Jurkat, Clone E6-1 (cell line): ENCODE measurements at places on chromosomes 5 and 9.

DNA sequence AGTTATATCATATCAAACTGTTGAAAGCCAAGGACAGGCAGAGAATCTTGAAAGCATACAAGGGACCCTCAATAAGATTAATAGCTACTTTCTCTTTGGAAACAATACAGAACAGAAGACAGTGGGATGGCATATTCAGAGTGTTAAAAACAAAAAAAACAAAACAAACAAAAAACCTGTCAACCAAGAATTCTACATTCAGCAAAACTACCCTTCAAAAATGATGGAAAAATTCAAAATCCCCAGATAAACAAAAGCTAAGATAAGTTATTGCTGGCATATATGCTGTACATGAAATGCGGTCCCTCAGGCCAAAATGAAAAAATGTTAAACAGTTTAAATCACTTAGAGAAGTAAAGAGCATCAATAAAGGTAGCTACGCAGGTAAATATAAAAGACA is 425.1 kb downstream of the ACTL7B start:
- DNase-seq: no peak

GRCh38 chr5:6222899-6223298 is 155.4 kb downstream of the MED10 start:
- no peak for DNase-seq

DNA sequence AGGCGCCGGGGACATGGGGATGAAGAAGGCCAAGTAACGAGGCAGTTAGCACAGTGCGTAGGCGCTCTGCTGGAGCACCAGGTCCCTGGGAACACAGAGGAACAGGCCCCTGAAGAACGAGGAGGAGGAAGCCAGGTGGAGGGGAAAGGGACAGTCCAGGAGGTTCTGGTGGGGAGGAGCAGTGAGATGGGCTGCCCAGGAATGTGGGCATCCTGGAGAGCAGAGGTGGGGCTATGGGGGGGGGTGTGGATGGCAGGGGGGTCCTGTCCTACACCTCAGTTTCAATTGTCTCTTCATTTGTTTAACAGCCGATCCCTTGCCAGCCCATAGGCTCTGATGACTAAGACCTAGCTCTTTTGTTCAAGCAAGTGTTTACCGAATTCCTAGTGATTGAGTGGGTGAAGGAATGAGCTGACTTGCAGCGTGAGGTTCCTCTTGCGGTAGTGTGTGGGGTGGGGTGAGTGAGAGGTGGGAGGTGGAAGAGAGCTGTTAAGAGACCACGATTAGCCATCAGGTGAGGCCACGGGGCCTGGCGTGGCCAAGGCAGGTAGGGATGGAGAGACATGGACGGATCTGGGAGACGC is 8.4 kb upstream of the PHYHD1 start:
- no peak for DNase-seq

GRCh38 chr9:84671586-84672521 is 2.3 kb downstream of the NTRK2 start:
- no peak for DNase-seq

DNA sequence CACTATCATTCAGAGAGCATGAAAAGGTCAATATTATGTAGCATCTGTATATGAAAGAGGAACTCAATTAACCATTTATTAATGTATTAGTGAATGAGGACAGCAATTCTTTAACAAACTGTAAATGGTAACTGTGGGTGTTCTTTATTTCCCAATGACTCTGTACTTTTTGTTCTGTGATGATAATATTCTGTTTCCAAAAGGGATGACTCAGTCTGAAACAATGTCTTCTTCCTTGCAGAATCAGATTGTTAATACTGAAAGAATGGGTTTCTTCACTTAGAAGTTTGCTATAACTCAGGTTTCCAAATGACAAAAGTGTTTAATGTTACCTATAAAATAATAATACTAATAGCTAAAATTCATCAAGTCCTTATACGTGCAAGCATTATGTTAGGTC is 1518.7 kb upstream of the WWC1 start:
- DNase-seq: no peak

GRCh38 chr9:133606708-133607025 is 2.5 kb downstream of the FAM163B start:
- DNase-seq: no peak

- no peak for DNase-seq
Observed at GRCh38 chr5:142686210-142686734, 382 bp upstream of the FGF1 start.

- no peak for DNase-seq
Observed at GRCh38 chr9:73753171-73753570, 601.5 kb downstream of the ANXA1 start.

DNA sequence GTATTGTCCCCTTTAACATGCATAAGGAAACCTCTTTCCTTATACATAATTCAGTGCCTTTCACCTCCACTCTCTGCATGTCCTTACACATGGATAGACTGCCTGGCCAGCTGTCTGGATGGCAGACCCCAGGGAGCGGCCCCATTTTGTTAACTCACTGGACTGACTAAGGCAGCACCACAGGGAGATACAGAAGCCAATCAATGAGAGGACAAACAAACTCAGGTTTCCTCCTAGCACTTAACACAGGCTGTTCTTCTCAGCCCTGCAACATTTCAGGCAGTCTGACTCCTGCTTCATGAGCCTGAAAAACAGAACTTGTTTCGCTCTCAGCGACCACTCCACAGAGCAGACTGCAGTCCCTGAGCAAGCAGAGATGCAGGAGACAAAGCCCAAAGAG is 135.4 kb upstream of the RASEF start:
- no peak for DNase-seq

DNA sequence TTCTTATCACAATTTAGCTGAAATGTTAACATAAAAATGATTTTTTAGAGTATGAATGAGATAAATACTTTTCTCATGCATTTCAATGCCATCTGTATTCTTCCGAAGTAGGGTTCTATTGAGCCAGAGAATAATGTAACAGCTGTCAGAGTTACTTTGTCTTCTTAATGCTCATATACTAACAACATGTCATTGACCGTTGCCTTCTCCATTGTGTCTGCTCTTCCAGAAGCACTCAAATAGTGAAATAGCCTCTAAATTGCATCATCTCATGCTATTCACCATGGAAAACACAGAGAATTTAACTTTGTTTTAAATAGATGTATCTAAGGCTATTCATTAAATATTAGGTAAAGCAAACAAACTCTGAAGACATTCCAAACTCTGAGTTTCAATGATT is 1875.9 kb upstream of the CDH9 start:
- DNase-seq: no peak

DNA sequence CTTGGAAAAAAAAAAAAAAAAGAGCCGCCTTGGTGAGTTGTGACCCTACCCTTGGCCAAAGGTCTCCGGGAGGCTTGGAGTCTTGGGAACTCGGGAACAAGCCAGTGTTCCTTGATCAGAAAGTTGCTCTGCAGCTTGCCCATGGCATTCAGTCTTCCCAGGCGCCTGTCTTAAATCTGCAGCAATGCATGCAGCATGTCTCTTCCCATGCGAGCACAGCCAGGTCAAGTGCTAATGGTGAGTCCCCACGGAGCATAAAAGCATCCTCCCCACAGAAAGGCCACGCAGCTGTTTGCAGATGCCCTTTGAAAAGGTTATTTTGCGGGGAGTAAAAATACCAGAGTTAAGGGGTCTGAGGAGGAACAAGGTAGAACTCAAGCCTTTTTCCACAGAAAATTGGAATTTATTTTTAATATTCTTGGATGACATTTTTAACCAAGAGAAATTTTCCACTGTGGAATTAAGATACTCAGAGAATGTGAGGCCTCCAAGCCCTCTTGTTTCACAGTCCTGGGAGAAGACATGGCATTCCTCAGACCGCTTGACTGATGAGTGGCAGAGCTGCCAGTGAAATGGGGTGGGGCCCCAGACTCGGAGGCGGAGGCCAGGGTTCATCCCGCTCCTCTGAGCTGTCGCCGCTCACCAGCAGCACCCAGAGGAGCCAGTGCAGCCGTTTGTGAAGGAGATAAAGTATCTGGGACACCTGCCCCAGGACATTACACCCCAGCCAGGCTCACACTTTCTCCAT is 81.6 kb downstream of the CYFIP2 start:
- no peak for DNase-seq

DNA sequence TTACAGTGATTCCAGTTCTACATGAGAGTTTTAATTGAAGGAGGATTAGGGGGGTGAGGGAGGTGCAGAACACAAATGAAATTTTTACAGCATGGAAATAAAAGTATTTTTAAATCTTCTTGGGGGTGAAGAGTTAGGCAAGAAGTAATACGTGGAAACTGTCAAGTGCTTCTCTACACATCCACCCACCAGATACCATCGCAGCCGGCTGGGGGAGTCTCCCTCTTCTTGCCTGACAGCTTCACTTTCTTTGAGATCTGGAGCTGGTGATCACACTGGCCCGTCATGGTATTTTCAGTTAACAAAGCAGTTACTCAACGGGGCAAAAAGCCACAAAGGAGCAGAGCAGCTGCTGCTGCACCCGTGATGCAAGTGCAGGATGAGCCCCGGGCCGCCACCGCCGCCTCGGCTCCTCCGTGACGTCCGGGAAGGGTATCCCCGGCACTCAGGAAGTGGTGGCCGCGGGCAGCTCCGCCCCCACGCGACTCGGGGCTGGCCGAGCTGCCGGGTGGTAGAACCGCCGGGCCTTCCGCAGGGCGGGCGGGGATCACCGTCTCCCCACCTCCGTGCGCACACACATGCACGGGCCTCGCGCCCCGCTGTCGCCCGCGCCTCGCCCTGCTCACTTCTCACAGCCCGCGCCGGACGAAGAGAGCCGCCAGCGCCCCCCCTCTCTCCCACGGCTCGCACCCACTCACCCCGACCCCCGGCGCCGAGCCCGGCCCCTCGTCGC is 2.4 kb upstream of the NR4A3 start:
- peak; percentile 86 for DNase-seq

DNA sequence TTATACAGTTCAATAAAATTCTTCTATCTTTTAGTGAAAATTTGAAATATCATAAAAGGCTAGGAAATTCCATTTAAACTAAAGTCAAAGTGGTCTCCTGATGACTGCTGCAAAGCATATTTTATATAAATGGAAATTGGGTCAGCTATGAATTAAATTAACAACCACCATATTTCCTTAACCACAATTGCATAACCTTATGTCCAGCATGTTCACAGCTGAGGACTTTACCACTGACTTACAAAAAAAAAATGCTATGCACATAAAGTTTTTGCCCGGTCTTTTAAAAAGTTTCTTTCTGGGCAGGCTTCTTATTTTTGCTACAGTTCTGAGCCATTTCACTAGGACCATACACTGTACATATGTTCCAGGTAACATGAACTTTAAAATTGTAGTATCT is 208.6 kb upstream of the RGMB start:
- DNase-seq: no peak

DNA sequence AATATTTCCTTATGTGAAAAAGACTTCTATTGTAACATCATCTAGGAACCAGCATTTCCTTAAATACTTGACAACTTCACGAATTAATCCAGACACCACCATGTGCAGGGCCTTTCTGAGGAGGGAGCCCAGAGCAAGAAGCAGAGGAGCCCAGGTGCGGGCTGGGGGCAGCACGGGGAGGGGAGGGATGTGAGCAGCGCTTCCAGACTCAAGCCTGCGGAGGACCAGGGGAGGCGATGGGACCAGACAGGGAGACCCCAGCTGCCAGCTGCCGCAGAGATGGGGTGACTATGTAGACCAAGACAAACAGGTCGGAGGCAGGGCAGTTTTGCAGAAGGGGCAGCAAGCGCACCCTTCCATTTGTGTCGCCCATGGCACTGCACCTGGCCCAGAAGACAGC is 596.1 kb downstream of the IRX1 start:
- no peak for DNase-seq

DNA sequence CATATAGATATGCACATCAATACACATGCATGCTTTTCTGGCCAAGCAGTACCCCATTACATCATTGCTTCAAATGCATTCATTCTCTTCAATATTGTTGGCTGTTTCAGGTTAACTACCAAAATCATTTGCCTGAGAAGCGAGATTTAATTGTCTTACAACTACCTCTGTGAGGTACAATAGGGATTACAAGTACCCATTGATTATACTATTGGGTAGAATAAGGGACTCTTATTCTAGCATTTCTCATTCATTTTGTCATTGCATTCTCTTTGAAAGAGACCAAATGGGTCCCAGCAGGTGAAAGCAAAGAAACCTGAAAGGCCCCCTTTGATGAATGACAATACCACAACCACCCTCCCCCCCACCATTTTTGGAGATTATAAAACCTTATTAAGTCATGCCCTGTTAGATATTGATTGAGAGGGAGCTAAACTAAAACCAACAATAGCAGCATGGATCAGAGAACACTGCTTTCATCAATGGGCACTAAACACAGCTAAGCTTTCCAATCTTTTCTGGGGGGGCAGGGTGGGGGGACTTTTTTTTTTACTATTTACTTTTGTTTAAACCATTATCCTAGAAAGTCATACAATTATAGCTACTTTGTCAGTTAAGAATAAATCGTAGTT is 375.0 kb upstream of the CCNH start:
- DNase-seq: no peak

DNA sequence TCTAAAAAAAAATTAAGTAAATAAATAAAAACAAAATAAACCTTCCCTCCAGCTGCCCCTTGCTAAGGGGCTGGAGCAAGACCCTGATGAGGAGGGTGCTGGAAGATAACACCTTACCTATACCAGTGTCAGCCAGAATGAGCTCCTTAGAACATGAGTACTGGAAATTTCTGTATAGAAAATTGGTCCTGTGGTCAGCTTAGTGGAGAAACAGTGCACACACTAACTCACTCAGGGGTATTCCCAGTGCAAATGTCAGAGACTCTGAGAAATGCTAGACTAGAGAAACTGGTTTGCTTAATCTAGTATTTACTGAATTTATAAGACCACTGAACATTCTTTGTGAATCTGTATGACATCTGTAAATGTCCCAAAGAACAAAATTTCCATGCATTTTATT is 62.1 kb upstream of the CTXN3 start:
- DNase-seq: no peak

GRCh38 chr5:171367424-171368370 is 20.0 kb upstream of the NPM1 start:
- no peak for DNase-seq

DNA sequence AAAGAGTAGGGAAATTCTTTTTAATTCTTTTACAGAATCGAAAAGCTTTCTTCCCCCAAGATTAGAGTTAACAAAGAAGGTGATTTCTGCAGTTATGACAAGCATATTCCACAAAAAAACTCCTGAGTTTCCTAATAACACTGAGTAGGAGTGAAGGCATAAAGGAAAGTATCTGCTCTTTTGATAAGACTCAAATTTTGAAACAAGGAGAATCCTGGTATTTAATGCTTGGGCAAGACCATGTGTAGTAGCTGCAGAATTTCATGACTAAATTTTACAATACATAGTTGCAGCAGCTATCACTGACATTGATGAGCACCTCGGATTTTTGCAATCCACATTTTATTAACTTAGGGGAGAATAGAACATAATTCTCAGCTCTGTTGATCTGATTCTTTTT is 92.6 kb downstream of the MARCHF3 start:
- no peak for DNase-seq

GRCh38 chr9:78091731-78092130 is 60.1 kb upstream of the GNAQ start:
- no peak for DNase-seq

- no peak for DNase-seq
Observed at GRCh38 chr5:15021266-15022046, 149.9 kb upstream of the ANKH start.

DNA sequence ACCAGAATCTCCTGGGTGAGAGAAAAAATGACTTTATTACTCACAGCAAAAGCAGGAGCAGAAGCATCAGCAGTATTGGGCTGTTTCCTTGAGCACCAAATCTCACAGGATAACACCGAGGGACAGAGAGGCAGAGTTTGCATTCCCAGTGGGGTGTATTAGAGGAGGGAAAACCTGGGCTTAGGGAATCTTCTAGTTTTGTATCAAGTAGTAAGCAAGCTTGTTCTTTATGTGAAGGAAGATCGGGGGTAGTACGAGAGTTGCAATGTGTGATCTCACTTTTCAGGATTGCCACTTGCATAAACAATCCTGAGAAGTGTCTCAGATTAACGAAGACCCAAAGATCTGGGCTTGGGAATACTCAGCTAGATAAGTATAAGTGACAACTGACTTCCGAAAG is 1163.0 kb downstream of the TAF11L14 start:
- no peak for DNase-seq
